ENCODE measurements at places on chromosomes 4 and X.
A peak's percentile ranks its signal among the peaks of the same experiment; 100 is the strongest.

GRCh38 chr4:173301518-173302201 is 32.5 kb downstream of the HMGB2 start:
- no peak overlapping the region for H3K4me3 ChIP-seq
- peak; percentile 3 for DNase-seq
- no peaks in the 10 kb centered on the region for H3K36me3 ChIP-seq
- H3K27ac ChIP-seq, result no peak overlapping the region
- H3K4me1 ChIP-seq, result no peaks in the 10 kb centered on the region

DNA sequence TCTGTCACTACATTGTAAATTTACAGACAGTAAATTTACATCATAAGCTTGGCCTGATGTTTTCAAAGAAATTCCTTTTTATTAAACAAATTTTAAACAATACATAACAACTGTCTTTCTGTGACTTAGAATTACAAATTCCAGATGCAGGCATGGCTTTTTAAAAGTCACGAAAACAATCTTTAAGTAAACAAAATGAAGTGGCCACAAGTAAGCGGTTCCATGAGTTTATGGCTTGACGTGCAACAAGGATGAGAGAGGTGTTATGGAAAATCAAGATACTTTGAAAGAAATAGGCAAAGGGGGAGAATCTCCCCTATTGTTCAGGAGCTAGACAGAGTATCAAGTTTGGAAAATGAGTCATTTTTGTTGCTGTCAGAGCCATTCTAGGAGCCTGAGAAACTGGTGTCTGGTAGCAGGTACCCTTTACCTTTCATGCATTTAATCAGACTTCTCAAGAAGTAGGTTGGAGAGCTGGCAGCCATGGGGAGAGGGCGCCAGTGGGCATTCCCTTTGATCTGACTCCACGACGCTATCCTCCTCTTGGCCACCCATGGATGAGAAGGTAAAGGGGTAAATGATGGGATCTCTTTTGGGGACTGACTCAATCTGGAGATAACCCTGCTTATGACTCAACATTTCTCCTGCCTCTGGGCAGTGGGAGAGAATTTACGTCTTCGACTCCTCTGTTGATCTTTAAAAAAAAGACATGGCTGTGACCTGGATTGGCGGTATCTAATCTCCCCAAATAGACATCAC is 217.2 kb downstream of the SPRY1 start:
- no peaks in the 10 kb centered on the region for H3K27me3 ChIP-seq
- H3K27ac ChIP-seq, result no peak overlapping the region
- no peak for DNase-seq
- H3K4me1 ChIP-seq, result no peaks in the 10 kb centered on the region

DNA sequence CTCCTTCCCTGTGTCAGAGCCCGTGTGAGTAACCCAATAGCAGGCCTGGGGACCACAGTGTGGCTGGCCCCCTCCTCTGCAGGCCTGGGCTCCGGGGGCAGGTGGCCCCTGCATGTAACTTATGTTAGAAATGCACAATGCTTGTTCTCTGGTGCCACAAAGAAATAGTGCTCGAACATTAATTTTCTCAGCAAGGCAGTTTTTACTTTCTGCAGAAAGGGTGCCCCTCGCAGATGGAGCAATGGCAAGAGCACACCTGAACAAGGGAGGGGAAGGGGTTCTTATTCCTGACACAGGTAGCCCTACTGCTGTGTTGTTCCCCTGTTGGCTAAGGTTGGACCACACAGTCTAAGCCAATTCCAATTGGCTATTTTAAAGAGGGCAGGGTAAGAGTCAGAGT is 17.1 kb downstream of the TACC3 start:
- H3K27me3 ChIP-seq, result no peaks in the 10 kb centered on the region
- H3K4me3 ChIP-seq, result no peak overlapping the region
- no peaks in the 10 kb centered on the region for H3K4me1 ChIP-seq
- H3K36me3 ChIP-seq, result peaks cover 81% of the 10 kb centered on the region
- DNase-seq, result no peak

- H3K4me1 ChIP-seq, result peaks cover 21% of the 10 kb centered on the region
- H3K27ac ChIP-seq, result no peak overlapping the region
- DNase-seq, result no peak
- H3K36me3 ChIP-seq, result no peaks in the 10 kb centered on the region
Observed at GRCh38 chr4:40283413-40283812, 51.7 kb upstream of the CHRNA9 start.

DNA sequence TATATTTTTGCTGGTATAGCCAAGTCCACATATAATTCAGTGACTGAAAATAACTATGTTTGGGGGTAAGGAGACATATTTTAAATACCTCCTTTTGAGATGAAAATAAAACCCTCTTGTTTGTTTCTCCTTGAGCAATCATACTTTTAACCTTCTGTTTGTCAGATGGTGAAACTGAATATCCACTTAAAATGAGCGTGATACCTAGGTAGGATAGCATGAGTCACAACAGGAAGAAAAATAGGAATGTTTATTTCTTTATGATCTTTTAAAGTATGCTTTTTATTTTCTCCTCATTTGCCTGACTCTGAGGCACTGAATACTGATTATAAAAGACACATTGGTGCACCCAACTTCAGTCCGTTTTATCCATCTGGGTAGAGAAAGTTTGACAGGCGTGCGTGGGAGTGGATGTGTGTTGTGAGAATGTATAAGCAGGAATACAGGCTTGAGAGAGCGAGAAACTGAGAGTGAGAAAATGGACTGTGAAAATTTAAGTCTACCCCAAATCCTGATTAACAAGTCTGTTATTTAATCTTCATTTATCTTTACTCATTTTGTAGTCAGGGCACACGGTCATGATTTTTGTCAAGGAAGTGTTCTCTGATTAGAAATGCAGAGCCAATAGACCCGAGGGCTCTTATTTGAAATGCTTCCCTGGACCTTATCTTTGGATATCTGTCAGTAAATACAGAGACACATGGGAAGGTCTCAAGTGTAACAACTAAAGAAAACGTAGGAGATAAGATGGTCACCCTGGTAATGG is 62.1 kb upstream of the ANTXR2 start:
- no peak overlapping the region for H3K27ac ChIP-seq
- H3K4me3 ChIP-seq, result no peak overlapping the region
- H3K4me1 ChIP-seq, result no peaks in the 10 kb centered on the region
- H3K27me3 ChIP-seq, result no peaks in the 10 kb centered on the region
- no peak for DNase-seq

DNA sequence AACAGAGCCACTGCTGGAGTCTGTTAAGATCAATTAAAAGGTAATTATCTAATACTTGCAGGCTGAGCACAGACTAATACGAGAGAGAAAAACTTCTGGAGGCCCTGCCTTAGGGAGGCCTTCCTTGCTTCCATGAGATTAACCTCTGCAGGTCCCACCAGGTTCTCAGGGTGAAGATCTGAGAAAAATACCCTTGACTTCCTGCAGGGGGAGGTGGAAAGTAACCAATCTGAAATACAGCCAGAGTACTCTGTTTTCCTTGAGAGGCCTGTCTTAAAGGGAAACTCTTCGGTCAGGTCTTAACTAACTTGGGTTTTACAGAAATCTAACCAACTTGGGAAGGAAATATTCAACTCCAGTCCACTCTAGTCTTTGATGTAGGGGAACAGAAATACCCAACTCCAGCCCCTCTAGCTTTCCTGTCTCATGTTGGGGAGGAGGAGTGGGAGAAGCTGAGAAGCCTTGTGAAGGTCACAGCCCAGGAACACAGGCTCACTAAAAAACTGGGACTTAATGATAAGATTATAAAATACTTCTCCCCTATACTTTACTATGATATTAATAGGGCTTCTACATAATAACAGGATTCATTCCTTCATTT is 77.1 kb downstream of the TBCK start:
- H3K27me3 ChIP-seq, result no peaks in the 10 kb centered on the region
- H3K4me1 ChIP-seq, result no peaks in the 10 kb centered on the region
- no peak overlapping the region for H3K4me3 ChIP-seq

DNA sequence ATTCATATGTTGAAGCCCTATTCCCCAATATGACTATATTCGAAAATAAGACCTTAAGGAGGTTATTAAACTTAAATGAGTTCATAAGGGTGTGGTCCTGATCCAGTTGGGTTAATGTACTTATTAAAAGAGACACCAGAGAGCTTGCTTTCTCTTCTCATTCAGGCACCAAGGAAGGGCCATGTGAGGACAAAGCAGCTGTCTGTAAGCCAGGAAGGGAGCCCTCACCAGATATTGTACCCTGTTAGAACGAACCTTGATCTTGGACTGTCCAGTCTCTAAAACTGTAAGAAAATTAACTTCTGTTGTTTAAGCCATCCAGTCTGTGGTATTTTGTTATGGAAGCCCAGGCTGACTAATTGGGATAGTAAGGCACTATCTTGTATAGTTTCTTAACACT is 9.1 kb upstream of the YTHDC1 start:
- no peak overlapping the region for H3K4me3 ChIP-seq
- DNase-seq, result no peak
- no peaks in the 10 kb centered on the region for H3K27me3 ChIP-seq
- no peak overlapping the region for H3K27ac ChIP-seq
- no peaks in the 10 kb centered on the region for H3K36me3 ChIP-seq
- no peaks in the 10 kb centered on the region for H3K4me1 ChIP-seq

DNA sequence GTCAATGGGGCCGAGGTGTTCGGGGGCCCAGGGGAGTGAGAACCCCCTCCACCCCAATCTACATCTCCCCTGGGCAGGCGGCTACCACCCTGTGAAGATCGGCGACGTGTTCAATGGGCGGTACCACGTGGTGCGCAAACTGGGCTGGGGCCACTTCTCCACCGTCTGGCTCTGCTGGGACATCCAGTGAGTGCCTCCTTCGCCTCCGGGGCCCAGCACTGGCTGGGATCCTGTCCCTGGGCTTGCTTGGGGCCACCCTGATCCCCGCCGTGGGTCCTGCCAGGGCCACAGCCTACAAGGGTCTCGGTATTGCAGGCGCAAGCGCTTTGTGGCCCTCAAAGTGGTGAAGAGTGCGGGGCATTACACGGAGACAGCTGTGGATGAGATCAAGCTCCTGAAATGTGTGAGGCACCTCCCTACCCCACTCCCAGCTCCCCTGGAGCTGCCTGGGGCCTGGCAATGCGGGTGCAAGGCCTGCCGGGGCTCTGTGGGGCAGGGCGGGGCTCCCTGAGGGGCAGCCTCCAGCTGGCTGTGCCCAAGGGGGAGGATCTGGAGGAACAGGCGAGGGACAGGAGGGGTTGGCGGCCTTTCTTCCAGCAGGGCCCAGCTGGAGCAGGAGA is 697 bp downstream of the SRPK3 start:
- no peak overlapping the region for H3K27ac ChIP-seq
- no peak for DNase-seq
- no peak overlapping the region for H3K4me3 ChIP-seq
- no peaks in the 10 kb centered on the region for H3K36me3 ChIP-seq
- no peaks in the 10 kb centered on the region for H3K27me3 ChIP-seq

DNA sequence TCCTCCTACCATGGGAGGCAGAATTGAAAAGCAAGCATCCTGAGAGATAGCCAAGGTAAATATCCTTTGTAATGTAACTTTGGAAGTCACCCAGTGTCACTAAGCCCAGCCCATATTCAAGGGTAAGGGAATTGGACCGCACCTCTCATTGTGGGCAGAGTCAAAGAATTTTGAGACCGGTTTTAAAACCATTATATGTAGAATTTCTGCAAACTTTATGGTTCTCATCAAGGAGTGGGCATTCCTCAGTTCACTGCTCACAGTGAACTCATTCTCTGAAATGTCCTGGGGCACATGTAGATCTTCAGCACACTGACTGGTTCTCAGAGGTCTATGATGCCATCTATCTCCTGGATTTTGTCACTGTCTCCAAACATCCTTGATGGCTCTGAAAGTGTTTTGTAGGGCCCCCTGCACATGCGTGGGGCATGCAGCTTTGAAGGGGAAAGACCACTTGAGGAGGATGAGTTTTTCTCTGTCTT is 35.3 kb upstream of the CHRNA9 start:
- no peaks in the 10 kb centered on the region for H3K27me3 ChIP-seq
- no peak overlapping the region for H3K27ac ChIP-seq
- H3K36me3 ChIP-seq, result no peaks in the 10 kb centered on the region
- DNase-seq, result no peak
- no peak overlapping the region for H3K4me3 ChIP-seq

- DNase-seq, result no peak
- H3K36me3 ChIP-seq, result no peaks in the 10 kb centered on the region
- H3K27ac ChIP-seq, result no peak overlapping the region
- no peak overlapping the region for H3K4me3 ChIP-seq
Observed at GRCh38 chr4:125388613-125389012, 73.9 kb downstream of the FAT4 start.

DNA sequence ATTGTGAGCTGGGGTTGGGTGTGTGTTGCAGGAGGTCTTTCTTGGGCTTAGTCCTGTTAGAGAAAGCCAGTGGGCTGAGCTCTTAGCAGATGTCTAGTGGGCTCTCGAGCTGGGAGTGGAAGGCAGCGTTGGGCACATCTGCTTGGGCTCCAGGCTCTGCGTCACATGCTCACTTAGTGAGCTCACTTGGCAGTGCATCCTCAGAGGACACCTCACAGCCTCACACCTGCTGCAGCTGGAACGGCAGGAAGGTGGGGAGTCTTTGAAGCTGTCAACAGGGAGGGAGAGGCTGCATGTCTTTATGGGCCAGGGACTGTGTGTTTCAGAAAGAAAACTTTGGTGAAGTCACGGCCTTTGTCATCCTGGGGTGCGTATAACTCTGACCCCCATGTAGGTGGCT is 82.2 kb downstream of the PSAPL1 start:
- no peaks in the 10 kb centered on the region for H3K4me1 ChIP-seq
- H3K27me3 ChIP-seq, result peaks cover 2% of the 10 kb centered on the region
- H3K27ac ChIP-seq, result no peak overlapping the region
- no peaks in the 10 kb centered on the region for H3K36me3 ChIP-seq
- DNase-seq, result no peak

All from HCT116 (cell line).